CD4-positive, alpha-beta T cell treated with Interleukin-2 at 100 ng/mL for 4 hours (primary cell): ENCODE measurements at places on chromosomes 5 and 9.

DNA sequence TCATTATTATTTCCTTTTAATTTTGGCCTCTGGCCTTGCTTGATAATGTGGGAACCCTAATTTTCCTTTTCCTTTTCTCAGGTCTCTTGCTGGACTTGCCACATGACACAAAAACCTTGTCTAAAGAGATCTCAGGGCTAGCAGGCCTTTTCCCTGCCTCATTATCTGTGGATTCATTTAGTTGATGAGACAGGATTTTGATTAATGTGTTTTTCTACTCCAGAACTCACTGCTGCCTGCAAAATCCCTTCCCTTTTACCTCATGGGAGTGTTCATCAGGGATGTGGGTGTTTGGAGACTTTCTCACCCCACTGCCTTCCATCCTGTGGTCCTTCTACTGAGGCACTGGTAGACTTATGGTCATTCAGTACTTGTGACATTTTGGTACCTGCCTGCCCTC lies 56.2 kb upstream of the MAMDC2 start:
- no peak for DNase-seq

GRCh38 chr5:77851176-77852067 lies 75.3 kb upstream of the TBCA start:
- DNase-seq = no peak

GRCh38 chr5:172973127-172973916 lies 10.2 kb upstream of the ATP6V0E1 start:
- DNase-seq = no peak

DNA sequence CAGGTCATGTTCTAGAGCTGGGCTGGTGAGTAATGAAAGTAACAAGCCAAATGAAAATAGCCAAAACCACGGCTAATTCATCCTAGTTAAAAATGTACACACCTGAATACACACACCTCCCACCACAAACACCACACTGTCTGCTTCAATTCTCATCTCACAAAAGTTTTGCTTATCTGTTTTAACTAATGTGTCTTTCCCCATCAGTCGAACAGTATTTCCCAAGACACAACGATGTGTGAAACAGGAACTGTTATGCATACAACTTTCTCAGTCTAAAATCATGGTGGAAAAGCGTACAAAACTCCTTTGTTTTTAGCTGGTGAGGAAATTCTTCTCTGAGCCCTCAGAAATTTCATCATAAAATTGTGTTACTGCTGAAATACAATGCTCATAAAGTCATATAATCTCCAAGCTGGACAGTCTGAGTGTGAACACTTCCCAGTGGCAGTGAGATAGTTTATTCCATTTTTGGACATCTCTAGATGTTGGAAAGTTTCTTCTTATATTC lies 242.4 kb downstream of the EFNA5 start:
- no peak for DNase-seq

DNA sequence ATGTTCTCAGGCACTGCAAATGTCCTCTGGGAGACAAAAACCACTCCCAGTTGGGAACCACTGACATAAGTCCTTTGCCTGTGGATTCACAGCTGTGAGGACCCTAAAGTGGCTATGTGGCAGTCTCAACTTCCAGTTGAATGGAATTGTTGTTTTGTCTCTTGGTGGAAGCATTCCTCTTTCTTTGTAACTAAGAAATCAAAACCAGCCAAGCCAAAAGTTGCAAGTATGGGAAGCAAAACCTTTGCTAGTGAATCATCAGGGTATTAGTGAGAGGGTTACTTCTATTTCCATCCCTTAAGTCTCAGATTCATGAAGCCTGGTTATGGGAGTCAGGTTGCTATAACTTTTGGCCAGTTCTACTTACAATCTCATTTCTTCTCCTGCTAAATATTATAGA lies 49.8 kb upstream of the RPS23 start:
- no peak for DNase-seq
